ENCODE measurements at places on chromosomes 13 and 19.
A peak's percentile ranks its signal among the peaks of the same experiment; 100 is the strongest.

- DNase-seq = peak; percentile 5
Observed at GRCh38 chr13:109874484-109875454, 88.4 kb upstream of the IRS2 start.

GRCh38 chr19:33556261-33556660 is 34.7 kb upstream of the PEPD start:
- DNase-seq = no peak

- no peak for DNase-seq
Observed at GRCh38 chr13:113889467-113889866, 25.6 kb upstream of the GAS6 start.

DNA sequence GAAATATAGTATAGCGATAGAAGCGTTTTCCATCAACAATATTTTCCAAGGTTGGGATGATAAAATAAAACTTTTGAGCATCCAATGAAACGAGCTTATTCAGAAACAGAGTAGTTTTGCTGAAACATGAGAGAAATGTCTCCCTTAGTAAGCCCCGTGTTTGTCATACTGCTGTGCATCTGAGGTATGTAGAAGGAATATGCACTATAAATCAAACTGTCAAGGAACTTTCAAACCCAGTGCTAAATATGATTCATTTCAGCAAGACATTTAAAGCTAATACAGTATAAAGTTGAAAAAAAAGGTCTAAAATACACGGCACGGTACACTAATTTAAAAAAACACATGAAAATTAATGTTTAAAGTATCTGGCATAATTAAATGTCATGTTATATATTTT is 546.2 kb downstream of the SLITRK5 start:
- DNase-seq = no peak

DNA sequence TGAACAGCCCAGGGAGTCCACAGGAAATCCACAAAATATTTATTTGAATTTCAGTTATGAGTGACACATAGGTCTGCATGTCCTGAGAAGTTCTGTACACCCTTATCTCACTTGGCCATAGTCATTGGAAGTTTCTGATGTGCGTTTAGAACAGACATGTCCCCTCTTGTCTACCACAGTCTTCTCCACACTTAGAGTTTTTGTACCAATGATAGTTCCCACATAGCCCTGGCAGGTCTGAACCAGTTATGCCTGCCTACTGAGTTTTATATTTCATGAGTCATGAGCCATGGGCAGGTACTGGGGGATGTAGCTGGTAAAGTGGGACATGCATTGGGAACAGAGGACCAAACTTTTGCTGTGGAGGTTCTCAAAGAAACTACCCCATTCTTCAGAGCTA is 11.3 kb downstream of the ZNF132 start:
- no peak for DNase-seq

DNA sequence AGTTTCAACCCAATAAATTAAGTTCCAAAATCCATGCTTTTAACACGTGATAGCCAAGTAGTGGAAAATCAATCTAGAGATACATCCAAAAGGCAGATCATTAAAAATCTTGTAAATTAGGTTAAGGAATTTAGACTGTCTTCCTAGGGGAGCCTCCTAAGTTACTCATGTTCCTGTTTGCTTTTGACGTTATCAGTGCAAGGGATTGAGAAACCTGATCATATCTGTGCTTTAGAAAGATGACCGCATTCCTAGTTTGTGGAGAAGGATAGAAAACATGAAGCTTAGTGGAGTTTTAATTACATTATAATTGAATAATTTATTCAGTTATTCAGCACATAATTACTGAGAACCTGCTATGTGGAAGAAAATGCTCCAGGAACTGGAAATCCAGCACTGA is 251.0 kb upstream of the ARGLU1 start:
- DNase-seq = no peak

GRCh38 chr13:46492946-46493345 is 60.0 kb upstream of the LRCH1 start:
- DNase-seq = peak; percentile 50

DNA sequence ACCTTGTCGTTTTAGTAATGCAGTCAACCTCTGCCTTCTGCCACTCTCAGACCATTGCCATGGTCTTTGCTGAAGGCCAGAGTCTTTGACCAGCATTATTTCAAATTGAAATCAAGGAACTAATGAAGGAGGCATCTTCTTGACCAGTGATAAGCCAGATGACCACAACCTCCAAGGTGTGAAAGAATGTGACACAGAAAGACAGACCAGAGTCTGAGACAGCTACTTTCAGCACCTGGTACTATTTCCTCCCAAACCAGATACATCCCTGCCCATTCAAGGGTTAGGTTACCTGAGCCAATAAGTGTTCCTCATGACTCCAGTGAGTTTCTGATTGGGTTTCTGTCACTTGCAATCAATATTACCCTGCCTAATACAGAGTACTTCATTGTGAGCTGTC is 20.3 kb upstream of the RNASEH2B start:
- DNase-seq = no peak

DNA sequence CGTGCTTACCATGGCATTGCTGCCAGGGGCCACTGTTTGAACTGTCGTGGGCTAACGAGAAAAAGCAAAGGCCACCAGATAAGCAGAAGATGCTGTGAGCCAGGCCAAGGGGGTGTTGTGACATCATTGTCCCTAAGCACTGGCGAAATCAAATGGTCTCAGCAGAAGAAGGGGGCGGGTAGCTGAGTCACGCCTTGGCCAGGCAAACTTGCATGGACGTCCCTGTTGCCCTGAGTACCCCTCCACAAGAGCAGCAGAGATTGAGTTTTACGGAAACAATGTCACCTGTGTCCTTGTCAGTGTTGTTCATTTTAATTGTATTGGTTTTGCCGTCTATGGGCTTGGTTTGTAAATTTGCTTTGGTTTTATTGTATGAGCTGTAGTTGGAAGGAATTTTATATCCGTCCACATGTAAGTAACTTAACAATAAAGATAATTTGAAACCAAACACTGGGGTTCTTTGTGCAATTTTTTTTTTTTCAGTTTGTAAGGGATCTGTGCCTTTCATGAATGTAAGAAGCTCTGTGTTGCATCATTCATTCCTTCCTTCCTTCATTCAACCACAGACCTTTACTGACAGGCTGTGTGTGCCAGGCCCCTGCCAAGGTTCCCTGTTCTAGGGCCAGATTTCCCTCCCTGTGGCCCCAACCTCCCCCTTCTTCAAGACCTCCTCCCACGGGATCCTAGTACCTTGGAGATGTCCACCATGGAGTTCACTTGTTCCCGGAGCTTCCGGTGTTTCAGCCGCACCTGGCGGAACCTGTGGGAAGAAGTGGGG is 12.3 kb downstream of the KCNN4 start:
- DNase-seq = peak; percentile 35

DNA sequence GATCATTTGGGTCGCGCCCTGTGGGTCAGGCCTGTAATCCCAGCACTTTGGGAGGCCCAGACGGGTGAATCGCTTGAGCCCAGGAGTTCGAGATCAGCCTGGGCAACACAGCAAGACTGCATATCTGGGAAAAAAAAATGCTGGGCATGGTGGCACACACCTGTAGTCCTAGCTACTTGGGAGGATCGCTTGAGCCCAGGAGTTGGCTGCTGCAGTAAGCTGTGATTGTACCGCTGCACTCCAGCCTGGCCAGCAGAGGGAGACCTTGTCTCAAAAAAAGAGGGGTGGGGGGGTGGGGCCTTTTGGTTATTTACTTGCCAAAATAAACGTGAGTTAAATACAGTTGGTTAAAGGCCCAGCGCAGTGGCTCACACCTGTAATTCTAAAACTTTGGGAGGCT is 9.8 kb upstream of the ZNF544 start:
- no peak for DNase-seq

DNA sequence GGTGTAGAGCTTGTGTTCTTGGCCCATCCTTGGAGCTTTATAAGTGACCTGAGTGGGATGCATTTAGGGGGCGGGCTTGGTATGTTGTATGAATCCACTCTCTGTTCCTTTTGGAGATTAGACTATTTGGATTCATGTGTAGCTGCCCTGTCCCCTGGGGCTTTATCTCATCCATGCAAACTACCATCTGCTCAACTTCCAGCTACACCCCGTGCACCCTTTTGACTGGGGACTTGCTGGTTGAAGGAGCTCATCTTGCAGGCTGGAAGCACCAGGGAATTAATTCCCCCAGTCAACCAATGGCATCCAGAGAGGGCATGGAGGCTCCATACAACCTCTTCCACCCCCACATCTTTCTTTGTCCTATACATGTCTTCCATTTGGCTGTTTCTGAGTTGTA is 6.1 kb downstream of the CLEC4M start:
- DNase-seq = no peak

GRCh38 chr19:35232912-35233311 is 4.4 kb upstream of the FAM187B start:
- DNase-seq = no peak

GRCh38 chr13:99605420-99606323 is 104.4 kb downstream of the TM9SF2 start:
- DNase-seq = no peak

DNA sequence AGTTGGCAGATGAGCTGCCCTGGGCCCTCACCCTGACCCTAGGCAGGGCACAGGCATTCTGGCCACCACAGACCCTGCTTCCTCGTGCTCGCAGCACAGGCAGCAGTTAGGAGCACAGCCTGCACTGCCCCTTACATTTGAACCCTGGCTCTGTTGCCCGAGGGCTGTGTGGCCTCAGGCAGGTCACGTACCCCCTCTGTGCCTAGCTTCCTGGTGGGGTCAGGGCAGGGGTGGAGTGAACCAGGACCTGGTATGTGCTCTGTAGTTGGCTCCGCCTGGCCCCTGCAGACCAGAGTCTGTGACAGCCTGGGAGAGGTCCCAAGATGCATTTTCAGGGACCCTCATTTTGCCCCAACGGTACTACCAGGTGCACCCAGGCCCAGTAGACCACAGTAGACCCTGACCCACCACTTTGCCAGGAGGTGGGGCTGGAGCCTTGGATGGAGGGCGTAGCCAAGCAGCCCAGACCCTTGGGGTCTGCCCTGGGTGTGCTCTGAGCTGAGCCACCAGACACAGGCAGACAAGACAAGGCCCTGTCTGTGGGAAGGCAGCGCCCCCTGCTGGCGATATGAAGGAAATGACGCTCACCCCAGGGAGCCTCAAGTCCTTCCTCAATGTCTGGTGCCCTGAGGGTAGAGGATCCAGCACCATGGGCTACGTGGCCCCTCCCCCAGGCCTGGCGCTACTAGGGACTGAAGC is 9.1 kb downstream of the LYL1 start:
- DNase-seq = peak; percentile 81

GRCh38 chr13:113307491-113307890 is 10.5 kb downstream of the LAMP1 start:
- DNase-seq = no peak

DNA sequence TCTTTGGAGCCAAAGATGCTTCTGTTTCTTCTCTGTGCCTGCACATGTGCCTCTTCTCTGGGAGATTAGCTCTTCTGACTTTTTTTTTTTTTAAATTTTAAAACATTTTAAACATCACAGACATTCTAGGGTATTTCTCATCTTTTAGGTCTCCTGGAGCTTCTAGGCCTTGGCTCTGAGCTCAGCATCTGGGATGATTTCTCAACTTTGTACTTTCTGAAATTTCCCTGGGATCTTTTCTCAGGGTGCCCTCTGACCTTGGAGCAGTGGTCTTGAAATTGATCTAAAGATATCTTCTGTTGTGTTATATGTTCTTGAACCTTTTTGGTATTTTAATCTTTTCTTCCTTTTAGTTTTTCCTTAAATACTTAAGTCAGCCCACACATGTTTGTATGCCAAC is 6.2 kb downstream of the WASF3 start:
- DNase-seq = no peak

DNA sequence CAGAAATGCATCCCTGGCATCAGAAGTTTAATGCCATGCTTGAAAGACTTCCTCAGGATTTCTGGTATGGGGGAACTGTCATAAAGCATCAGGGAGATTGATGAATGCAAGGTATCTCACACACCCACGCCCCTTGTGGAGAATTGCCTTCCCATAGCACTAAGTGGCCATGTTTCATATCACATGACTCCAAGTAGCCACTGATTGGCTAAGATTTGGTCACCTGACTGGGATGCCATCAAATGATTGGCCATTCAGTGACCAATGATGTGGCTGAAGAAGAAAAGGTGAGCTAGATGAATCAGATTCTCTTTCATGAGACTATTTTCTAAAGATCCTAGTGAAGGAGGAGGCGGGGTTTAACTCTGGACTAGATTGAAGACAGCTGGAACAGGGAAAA is 7.3 kb downstream of the KLK8 start:
- DNase-seq = no peak

DNA sequence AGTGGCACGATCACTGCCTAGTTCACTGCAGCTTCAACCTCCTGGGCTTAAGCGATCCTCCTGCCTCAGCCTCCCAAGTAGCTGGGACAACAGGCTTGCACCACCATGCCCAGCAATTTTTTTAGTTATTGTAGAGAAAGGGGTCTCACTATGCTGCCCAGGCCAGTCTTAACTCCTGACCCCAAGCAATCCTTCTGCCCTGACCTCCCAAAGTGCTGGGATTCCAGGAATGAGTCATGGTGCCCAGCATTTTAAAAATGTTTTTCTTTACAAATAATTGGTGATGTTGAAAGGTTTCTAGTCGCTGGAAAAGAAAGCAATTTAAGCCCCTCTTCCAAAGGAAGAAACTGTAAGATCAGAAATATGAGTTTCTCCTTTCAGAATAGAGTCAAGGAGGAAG is 19.4 kb downstream of the DYRK1B start:
- no peak for DNase-seq

- DNase-seq = no peak
Observed at GRCh38 chr13:98240135-98240534, 63.1 kb upstream of the RNF113B start.
